ENCODE measurements at places on chromosomes 1 and 21.

GRCh38 chr1:82578086-82578726, 777.5 kb downstream of the ADGRL2 start:
- no peak for DNase-seq

DNA sequence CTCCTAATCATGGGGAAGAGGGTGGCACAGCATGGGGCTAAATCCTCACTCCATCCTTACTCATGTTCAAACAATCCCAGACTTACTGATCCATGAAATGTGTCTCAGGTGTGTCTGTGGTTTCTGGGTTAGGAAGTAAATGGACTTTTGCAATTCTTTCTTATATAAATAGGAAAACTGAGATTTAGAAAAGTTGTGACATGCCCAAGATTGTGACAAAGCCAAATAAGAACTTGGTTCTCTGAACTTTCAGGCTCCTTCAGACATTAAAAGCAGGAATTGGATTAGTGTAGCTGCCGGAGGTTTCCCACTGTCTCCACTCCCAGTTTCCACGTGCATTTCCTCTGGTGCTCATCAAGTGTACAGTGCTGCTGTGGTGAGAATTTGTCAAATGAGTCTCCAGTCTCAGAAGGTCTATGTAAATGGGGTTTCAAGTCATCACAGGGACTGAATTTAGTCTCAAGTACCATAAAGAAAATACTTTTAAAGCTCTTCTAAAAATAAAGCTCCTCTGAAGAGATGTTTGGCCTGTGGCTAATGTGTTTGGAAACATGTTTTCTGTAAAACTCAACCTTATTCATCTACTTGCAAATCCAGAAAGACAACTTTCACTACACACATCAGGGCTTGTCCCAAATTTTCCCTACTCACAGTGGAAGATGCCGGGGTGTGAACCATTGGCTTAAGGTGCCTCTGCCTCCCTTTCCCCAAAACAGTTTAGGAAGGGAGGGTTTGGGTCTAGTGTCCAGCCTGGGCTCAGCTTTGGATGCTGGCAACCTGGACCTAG, 115.2 kb downstream of the NGF start:
- no peak for DNase-seq

GRCh38 chr1:219085082-219085481, 88.6 kb upstream of the LYPLAL1 start:
- no peak for DNase-seq

- no peak for DNase-seq
These were observed 223.8 kb upstream of the TMEM51 start for GRCh38 chr1:14929547-14930246.

- no peak for DNase-seq
These were observed 28.3 kb upstream of the COL18A1 start for GRCh38 chr21:45376459-45377324.

GRCh38 chr1:226047495-226047894, 15.0 kb upstream of the H3-3A start:
- DNase-seq, result no peak

GRCh38 chr1:246176126-246177024, 330.7 kb downstream of the SMYD3 start:
- no peak for DNase-seq

DNA sequence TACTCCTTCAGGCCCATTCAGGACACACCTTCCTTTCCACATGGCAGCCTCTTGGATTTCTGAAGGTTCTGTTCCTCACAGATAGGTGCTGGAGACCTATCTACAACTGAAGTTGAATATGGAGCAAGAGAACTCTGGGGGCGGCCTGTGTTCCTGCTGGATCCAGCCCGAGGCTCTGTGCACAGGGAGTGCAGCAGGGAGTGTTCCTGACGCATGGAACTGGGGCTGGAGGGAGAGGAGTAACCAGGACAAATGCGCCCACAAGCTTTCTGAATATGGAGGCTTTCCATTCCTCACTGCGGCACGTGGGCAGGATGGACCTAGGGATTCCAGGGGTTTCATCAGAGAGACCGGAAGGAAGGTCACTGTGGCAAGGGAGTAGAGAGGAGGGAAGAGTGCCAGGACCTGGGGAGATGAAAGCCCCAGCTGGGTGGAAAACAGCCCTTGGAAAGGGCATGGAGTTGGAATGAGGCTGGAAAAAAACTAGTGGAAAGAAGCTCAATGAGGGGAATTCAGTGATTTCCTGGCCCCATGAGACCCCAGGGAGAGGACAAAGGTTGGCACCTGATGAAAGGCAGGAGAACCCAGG, 12.5 kb downstream of the PM20D1 start:
- DNase-seq, result no peak

GRCh38 chr1:180234369-180235076, 4.5 kb downstream of the LHX4 start:
- DNase-seq, result peak; percentile 73
